ENCODE measurements at places on chromosomes 2 and 18.

- no peak for DNase-seq
Observed at GRCh38 chr2:191660575-191660974, 17.4 kb upstream of the NABP1 start.

GRCh38 chr2:16209799-16210198, 269.4 kb downstream of the MYCN start:
- no peak for DNase-seq

DNA sequence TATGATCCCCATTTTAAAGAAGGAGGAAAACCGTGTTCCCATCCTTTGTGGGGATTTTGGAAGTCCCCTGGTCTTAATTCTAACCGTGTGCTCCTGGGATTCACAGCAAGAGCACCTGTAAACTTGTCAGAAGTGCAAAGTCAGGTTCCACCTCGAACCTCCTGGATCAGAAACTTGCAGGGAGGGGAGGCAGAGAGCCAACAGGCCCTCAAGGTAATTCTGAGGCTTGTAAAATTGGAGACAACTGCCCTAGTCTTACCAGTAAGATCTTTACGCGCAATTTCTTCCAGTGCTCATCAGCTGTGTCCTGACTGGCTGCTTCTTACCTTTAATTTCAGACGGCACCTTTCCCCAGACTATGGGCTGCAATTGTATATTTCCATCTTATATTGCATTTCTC, 113.3 kb upstream of the SEC11C start:
- no peak for DNase-seq

DNA sequence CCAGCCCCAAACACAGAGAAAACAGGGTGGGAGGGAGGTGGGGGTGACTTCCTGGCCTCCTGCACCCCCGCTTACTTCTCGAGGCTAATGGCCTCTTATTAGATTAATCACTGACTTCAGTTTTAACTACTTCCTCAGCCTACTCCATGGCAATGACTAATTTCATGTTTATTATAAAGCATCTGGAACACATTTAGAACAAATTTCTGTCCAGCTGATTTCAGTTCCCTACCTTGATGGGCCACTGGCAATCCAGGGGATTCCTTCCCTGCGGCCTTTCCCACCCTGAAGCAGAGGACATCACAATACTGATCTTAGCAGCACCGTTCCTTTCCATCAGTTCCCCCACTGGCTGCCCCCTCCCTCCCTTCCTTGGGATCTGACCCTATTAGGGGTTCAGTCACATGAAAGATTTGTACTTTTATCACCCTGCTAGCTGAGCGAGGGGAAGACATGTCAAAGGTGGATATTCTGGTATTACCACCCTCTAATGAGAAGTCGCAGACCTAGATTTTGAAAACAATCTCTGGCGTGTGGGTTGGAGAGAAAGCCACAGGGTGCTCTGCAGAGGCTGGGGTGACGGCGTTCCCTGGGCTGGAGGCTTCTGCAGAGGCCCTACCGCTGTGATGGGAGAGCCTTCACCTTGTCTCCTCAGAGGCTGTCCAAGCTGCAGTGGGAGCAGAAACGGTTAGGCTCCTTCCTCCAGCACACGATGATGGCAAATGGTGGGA, 67.6 kb downstream of the KIAA2012 start:
- DNase-seq = no peak

DNA sequence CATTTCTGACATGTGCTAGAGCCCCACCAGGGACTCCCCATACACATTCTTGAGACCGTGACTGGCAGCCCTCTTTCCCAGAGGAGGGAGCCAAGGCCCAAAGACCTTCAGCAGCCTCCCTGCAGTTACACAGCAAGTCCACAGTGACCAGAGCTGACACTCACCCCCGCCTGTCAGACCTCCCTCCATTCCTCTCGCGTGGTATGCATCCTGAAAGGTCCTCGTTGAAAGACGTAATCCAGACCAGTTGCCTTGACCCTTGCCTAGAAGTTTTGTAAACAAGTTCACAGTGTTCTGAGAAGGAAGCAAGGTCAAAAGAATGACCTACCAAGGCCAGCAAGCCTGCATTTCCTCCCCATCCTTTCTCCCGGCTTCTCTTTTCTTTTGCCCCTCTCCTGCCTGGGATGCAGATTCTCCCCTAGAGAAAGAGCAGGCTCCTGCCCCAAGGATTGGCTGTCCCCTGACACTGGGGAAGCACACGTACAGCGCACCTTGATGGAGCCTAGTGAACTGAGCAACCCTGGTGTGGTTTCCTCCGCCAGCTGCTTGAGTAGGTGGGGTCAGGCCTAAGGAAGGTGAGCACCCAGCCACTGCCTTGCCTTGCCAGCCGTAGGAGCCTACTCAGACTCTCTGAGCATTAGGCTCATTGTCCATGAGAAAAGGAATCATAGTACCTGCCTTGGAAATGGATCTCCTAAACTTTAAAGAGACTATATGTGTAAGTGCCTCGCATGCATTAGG, 18.3 kb downstream of the TRIB2 start:
- DNase-seq = peak; percentile 36

DNA sequence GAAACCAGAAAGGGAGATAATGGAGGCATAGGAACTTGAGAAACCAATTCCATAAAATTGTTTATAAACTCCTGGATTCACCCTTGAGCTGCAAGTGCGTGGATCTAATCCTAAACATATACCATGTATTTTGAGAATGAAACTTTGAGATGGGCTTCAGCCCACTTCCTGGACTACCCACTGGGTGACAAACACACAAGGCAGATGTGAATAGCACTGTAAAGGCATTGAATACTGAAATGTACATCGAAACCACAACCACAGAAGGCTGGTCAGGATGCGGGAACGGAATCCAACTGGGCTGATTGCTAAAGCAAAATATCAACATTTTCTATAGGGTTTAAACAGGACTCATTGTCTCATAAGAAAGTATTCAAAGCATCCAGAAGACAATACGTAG, 228.5 kb upstream of the ZEB2 start:
- no peak for DNase-seq

DNA sequence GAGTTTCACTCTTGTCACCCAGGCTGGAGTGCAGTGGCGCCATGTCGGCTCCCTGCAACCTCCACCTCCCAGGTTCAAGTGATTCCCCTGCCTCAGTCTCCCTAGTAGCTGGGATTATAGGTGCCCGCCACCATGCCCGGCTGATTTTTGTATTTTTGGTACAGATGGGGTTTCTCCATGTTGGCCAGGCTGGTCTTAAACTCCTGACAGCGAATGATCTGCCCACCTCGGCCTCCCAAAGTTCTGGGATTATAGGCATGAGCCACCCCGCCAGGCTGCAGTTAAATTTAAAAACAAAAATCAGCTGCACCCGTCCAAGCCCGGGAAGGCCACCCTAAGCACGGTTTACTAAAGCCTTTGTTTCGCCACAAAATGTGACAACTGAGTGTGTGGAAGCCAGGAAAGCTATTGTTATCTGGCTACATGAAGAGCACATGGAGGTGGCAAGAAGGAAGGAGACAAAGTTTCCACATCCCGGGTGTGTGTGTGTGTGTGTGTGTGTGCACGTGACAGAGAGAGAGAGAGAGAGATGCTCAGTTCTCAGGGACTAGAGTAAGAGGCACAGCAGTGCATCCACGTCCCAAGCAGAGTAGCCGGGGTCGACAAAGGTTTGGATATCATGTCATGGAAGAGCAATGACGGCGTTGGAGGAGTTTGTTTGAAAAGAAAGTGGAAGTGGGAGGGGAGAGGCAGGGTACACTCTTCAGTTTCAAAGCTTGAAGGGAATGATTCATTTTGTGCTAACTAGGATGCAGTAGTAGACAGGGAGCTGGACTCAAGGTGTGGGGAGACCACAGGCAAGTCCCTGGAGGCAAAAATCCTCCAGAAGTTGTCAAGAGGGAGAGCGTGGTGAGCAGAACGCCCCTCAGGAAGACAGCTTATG, 20.1 kb downstream of the INPP5D start:
- DNase-seq = no peak

DNA sequence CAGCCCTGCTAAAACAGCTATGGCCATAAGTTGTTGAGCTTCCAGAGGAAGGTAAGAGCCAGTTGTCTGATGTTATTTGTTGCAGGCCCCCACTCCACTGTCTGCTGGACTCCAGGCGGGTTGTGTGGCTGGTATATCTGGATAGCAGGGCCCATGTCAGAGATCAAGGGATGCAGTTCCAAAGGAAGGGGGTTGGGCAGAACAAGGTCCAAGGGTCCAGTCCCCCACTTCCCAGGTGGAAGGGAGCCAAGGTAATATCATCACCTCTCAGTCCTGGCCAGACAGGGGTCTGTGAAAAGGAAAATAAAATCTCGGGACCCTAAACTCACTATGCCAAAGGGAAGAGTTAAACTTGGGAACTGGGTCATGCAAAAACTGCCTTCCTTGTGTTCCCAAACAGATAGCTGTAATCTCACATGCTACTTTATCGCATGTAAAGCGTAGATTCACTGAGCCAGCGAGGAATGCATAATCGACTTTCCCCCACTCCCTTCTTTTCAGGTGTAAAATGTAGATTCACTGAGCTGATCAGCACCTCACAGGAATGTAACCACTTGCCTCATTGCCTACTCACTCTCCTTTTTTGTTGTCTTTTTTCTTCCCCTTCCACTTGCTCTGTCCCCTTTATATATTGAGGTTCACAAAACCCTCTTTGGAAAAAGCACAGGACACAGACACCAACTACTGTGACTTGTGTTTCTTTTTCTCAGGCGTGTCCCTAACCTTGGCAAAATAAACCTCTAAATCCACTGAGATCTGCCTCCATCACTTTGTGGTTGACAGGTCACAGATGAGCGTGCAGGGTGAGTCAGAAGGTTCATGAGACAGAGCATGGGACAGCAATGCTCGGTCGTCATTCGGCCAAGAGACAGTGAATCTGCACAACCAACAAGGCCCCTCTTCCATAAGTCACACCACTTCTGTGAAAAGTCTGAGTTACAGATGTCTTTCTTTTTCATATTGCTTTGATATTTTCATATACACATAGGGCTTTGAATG, 255.3 kb upstream of the SIX2 start:
- DNase-seq = peak; percentile 73

DNA sequence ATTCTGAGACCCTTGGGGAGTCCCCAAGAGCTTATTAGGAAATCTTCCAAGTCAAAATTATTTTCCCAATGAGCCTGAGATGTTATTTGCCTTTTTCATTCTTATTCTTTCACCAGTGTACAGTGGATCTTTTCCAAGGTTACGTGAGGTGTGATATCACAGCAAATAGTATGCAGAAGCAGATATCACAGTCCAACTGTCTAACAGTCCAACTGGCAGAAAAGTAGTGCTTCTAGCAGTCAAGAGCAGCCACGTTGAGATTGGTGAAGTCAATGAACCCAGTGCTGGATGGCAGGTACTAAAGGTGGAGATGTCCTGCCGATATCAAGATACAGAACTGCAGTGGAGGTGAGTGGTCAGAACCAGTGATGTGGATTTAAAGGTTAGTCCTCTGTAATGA, 78.9 kb upstream of the ZNF397 start:
- DNase-seq = no peak

DNA sequence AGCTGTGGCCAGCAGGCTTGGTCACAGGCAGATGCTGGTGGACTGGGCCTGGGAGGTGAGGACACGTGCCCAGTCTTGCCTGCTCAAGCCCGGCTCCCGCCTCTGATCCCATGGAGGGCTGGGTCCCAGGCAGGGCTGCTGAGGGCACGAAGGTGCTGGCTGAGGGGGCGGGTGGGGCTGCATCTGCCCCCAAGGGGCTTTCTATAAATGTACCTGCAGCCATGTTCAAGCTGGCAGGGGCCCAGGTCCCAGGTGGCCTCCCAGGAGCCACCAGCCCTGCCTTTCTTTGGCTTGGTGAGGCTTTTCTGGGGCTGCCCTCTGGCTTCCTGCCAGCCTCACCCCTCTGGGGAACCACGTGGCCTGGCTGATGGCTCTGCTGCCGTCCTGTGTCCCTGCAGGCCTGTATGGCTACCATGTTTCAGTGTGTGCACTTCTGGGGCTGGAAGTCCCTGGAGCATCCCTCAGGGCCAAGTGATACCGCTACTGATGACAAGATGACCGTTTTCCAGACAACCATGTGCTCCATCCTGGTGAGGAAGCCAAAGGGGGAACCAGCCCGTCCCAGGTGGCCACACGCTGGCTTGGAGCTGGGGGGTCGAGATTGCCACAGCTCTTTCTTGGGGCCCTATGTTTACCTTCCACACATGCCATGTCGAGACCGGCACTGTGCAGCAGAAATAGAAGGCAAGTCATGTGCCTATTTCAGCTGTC, 23.2 kb downstream of the HJURP start:
- DNase-seq = no peak

DNA sequence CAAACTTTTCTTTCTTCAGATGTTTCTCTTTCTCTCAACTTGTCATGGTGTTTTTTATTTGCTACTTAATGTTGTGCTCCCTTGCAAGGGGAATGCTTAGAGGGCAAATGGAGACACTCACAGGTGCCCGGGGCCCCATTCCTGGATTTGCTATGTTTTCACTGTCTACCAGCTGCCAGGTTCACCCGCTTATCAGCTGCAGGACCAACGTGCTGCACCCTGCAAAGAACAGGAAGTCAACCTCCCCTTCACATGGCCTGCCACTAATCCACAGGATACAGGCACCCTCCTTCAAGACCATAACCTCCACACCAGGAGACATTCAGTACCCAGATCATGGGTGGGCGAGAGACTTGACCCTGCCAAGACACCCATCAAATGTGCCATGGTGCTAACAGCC, 237.6 kb upstream of the STON1 start:
- DNase-seq = no peak

DNA sequence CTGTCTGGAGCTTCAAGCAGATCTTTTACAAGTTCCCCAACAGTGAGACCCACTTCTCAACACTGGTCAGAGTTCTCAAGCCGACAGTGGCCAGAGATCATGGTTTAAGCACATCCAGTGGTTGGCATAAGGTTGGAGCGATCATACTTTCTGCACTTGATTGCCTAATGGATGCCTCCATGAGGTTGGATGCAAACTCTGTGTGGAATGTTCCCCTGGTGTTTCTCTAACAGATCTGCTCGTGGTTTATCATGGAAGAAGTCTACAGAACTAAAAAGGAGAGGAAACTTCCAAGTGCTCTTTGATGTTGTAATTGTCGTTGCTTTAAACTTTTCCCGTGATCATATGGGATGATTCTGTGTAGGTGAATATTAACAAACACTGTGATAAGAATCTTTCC, 60.7 kb downstream of the SH3RF3 start:
- DNase-seq = peak; percentile 21

- DNase-seq = no peak
Observed at GRCh38 chr2:183604065-183604464, 479.8 kb downstream of the NUP35 start.

- DNase-seq = no peak
Observed at GRCh38 chr2:11581124-11581796, 47.4 kb downstream of the GREB1 start.

- no peak for DNase-seq
Observed at GRCh38 chr2:84799772-84800171, 81.1 kb downstream of the TRABD2A start.

DNA sequence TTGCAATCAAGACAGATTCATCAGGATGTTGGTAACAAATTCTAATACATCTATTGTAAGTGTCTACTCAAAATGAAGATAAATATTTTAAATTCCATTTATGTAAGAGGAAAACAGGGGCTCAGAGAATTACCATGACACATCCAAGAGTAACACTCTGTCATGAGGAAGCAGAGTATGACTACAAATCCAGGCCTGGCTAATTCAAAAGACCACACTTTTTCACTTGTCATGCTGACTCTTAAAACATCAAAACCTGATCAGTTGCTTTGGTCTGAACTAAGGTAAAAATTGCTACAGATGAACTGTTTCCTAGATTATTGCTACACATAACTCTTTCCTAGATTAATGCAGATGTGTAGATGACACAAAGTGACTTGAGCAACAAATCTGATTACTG, 880.6 kb downstream of the TSN start:
- peak; percentile 20 for DNase-seq

- DNase-seq = no peak
Observed at GRCh38 chr2:121741450-121741849, 4.8 kb upstream of the NIFK start.
